Immature natural killer cell (primary cell): ENCODE measurements at places on chromosomes 16 and 17.

DNA sequence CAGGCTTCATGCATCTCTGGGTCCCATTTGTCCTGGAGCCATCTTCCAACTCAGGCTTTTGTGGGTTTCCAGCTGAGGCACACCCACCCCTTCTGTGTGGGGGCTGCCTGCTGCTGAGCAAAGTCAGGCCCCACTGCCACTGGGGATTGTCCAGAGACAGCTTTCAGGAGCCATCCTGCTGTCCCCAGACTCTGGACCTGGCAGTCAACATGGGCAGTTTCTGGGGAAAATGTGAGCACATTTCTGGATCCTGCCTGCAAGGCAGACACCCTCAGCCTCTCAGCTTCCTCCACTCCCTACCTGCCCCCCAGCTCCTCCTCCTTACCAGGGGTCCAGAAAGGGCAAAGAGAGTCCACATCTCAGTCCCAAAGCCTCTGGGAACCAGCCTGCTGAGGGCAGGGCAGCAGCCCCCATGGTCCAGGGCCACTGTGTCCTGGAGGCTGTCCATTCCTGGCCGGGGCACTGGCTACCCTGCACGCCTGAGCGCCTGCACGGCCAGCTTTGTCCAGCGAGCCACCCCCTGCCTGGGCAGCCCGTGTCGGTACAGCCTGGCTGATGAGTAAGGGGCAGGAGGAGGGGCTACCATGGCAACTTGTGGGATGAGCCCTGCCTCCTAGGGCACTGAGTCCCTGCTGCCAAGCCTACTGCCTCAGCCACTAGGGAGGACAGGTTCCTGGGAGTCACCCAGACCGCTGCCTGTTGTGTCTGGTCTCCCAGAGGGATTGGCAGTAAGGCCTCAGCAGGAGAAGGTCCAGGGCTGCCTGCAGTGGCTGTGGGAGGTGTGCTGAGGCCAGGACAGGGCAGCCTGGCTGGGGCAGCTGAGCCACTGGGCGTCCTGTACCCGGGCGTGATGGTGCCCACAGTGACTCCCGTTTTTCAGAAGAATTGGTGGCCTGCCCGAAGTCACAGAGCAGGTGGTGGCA is at the start of gene SLC47A2:
Gene SLC47A2, minus strand, starts transcription at position 477 of the 923 bp plus-strand sequence. Its CDS starts 29 bp downstream, at position 448.
- no peak for DNase-seq

DNA sequence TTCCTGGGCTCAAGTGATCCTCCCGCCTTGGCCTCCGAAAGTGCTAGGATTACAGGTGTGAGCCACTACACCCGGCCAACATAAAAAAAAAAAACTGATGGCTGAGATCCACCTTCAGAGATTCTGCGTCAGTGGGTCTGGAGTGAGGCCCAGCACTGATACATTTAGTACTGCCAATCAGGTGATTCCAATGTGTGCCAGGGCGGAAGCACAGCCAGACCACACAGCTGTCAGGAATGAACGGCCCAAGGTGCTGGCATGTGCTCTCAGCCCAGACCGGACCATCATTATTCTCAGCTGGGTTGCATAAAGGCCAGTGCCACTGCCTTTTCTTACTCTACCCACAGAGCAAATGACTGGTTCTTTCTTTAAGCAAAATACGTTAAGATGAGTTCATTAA is 1.2 kb upstream of the BCO1 start:
- no peak for DNase-seq

DNA sequence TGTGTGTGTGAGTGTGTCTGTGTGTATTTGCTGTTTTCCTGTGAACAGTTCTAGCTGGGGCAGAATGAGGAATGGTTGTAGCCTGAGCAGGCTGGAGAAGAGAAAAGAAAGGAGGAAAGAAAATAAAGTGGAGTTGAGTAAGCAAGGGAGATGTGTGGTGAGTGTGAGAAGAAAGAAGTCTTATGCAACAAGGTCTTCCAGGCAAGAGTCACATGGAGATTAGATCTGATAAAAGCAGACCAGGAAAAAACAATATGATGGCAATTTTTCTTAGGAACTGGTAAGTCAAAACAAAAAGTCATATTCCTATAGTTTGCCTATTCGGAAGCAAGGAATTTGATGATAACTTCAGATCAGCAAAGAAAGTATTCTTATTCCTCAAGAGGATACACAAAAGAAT is 125.0 kb downstream of the HS3ST3A1 start:
- DNase-seq, result no peak

GRCh38 chr17:55037828-55038227 is 69.3 kb downstream of the STXBP4 start:
- DNase-seq, result no peak

- DNase-seq, result no peak
Observed at GRCh38 chr17:31561469-31562375, 170.2 kb downstream of the RAB11FIP4 start.

DNA sequence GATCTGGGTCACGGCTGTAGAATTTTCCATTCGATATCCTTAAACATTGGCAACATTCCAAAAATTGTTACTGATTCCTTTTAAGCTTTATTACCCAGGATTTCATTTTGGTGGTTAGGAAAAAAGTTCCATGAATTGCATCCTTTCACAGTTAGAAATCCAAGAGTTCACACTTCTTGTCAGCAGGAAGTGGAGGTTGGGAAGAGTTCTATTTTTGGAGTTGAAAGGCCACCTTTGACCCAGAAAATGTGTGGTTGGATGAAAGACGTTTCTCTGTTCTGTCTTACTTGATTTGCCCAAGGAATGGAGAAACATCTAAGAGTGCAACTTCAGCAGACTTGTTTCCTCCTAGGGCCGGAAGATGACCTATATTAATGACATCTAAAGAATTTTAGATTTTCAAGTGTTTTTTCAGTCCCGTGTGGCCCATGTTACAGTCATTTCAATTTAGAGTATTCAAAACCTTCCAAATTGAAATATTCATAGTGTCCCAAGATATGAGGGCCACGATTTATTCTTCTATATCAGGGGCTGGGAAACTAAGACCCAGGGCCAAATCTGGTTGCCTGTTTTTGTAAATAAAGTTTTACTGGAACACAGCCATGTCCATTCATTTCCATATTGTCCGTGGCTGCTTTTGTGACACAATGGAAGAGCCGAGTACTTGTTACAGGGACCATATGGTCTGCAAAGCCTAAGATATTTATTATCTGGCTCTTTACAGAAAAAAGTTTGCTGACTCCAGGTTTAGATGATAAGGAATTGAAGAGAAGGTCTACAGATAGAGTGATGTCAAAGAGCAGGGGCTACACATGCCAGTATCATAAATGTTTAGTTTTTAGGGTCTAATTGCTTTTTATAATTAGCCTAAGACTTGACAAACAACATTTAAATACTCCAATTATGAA is 50.2 kb downstream of the CDK5R1 start:
- no peak for DNase-seq

- DNase-seq, result no peak
Observed at GRCh38 chr17:83056583-83057396, 22.6 kb upstream of the METRNL start.

DNA sequence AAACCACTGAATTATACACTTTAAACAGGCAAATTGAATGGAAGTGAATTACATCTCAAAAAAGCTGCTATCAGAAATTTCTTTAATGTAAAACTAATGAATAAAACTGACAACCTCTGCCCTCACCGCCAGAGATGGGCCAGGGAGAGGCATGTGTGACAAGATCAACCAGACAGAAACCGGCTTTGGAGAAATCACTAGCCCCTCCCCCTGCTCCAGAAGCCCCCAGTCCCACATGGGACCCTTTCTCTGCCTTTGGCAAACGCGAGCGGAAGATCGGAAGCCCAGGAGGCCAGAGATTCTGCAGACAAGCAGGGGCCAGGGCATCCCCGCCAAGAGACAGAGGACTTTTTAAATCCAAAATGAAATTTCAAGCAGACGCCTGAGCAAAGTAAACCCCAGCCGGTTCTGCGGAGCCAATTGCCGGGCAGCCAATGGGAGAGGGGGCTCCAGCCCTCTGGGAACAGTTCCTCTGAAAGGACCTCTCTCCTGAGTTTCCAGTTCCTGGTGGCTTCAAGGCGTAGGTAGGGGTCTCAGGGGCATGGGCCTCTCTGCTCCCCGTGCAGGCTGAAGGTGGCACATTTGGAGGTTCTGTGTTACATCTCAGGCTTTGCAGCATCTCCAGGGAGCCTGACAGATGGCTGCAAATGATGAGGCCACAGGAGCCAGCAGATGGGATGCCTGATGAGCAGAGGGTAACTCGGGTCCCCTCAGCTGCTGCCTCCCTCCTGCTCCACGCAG is 118.1 kb downstream of the GSG1L start:
- DNase-seq, result no peak
